ENCODE measurements at places on chromosomes 5 and 9.

- no peak for DNase-seq
These were observed 161.3 kb upstream of the DAPK1 start for GRCh38 chr9:87336407-87336806.

GRCh38 chr9:12539580-12539975 lies 153.6 kb upstream of the TYRP1 start:
- no peak for DNase-seq

GRCh38 chr5:177304392-177305119 lies 957 bp downstream of the PRELID1 start:
- DNase-seq: peak; percentile 69

GRCh38 chr9:107945961-107946360 lies 456.4 kb upstream of the KLF4 start:
- DNase-seq: no peak

GRCh38 chr5:33641744-33642505 lies 201.2 kb downstream of the TARS1 start:
- DNase-seq: no peak

DNA sequence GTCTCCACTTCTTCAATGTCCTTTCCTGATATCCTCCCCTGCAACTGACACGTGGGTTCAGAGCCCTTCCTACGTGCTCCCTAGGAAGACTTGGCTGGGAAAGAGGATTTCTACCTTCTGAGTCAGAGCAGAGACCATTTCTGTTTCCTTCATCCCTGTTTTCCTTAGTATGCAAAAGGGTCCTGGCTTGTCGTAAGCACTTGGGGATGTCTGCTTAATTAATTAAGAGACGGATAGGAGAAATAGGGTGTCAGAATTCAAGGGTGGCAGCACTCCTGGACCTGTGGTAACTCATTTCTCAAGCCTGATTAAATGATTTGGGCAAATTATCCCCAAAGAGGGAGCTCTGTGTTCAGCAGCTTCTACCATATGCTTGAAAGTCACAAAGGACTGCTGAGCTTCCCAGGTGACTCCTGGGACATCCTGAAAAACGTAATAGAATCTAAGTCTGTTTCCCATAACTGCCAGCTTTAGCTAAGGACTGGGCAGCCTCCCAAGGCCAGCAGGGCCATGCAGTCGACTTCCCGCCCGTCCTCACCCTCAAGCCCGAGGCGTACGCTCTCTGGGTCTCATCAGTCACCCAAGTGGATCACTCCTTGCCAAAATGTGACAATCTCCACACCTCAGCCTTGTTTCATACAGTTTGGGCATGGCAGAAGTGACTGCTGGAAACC lies 20.5 kb downstream of the ABCA1 start:
- no peak for DNase-seq

DNA sequence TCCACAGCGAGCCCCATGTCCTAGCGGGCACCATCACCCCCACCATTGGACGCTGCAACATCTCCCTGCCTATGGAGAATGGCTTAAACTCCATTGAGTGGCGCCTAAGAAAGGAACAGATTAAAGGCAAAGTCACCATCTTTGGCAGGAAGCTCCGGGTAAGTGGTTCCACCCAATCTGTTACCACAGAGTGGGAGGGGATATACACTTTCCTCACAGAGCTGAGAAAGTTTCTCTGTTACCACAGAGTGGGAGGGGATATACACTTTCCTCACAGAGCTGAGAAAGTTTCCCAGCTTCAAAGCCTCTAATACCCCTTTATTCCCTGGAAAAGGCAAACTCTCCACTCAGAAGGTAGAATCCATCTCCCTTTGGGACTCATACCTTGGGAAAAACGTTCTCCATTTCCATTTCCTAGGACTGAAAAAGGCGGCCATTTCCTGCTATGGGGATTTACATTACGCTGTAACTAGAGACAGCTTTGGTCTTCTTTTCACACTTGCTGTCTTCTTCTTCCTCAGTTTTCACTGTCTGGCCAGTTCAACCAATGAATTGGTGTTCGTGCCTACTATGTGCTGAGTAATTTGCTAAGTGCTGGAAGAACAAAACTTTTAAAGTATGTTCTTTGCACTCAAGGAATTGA lies 63.4 kb upstream of the WWC1 start:
- DNase-seq: peak; percentile 64

DNA sequence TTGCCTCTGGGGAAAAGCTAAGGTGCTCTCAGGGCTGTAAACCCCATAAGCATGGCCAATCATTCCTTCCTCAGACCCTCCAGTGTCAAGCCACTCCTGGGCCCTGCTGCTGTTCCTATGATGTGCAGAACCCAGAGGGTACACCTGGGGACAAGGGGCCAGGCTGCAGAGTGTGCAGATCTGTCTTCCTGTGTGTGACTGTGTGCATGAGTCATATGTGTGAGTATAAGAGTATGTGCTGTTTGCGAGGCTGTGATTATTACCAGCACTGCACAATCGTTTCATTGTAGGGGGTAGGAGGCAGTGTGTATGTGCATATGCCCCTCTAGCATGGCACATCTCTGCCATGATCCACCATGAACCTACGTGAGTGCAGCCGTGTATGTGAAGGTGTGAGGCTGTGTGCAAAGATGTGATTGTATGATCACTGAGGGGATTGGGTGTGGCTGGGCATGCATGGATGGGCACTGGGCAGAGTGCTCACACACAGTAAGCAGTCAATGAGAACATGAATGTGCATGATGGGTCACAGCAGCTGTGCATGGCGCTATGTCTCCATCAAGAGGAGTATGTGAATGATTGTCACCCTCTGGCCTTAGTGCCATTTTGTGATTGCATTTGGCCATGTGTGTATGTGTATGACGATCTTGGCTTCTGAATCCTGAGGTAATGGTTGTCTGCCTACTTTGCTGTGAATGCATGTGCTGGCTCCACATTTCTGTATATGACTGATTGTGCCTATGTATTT lies 2.4 kb upstream of the OR1K1 start:
- no peak for DNase-seq

DNA sequence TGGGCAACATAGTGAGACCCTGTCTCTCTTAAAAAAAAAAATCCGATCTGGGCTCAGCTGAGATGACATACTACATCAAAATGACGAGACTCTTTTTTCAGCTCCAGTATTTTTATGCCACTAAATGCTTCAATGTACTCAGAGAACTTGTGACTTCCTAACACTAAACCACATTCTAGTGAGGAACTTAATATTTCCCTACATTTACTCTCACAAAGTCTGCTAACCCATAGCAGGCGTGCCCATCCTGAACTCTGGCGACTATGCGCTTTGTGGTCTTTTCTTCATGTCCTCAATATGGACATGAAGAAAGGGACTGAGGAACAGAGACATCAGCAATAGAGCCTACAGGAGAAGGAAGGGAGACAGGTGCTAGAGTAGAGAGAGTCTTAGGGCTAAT lies 41.3 kb downstream of the ITK start:
- no peak for DNase-seq

DNA sequence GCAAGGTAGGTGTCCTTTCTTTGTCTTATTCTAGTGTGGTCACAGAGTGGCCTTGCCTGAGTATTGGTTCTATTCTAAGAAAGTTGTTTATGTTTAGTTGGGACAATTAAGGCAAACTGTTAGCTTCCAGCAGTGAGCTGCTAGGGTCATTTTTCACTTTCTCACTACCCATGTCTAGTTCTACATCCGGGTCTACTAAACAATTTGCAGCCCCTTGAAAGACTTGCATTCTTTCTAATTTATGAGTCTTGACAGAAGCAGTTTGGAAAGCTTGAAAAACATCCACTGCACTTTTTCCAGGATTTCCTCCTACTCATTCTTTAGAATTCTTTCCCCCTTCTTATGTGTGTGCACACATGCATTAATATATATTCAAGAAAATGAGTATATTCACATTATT lies 892.2 kb upstream of the ACO1 start:
- no peak for DNase-seq

GRCh38 chr5:135827965-135828781 lies 6.3 kb upstream of the SLC25A48 start:
- DNase-seq: peak; percentile 41

DNA sequence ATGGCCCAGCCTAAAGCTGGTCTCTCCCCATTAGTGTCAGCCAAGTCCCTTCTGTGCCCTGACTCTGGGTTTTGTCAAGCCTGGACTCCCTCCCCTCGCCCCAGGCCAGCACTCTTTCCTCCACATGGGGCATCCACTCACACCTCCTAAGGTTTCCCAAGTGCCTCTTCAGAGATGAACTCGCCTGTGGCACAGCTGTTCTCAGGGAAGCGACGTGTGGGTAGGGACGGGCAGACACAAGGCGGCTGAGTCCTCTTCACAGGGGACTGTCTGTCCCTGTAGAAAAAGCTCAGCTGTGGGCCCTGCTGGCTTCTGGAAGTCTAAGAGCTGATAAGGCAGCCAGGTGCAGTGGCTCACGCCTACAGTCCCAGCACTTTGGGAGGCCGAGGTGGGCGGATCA lies 78.5 kb downstream of the CACNA1B start:
- no peak for DNase-seq

DNA sequence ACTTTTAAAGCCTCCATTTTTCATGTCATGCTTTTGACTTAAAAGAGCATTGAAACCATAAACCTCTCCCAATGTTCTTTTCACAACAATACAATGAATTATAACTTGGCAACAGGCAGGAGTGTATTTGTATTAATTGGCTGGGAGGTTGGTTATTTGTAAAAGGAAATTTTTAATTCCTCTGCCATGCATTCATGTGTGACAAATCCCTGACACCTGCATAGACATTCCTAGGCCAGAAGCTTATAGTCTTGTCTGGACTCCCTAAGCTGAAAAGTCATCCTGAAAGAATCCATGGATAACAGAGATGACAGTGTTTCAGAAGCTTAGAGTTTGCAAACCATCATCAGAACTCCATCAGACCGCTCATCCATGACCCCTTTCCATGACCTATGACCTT lies 76.3 kb upstream of the PTGER4 start:
- DNase-seq: no peak

- no peak for DNase-seq
These were observed 50.0 kb upstream of the ORM1 start for GRCh38 chr9:114272739-114273431.

- no peak for DNase-seq
These were observed 284.5 kb downstream of the SPATA31D1 start for GRCh38 chr9:82273121-82273520.

DNA sequence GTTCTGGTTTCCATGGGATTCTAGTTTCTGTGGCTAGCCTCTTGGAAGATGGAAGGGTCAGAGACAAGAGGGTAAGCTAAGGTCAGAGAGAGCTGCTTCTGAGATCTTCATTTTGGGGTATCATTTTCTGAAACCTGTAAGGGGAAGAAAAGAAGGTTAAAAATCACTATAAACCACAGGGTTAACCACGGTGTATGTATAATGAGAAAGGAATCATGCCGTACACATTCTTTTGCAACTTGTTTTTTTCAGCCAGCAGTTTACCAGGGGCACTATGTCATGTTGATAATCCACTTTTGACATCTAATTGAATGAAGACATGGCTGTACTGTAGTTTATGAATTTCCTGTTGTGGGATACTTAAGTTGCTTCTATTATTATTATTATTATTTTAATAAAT lies 164.4 kb downstream of the FOCAD start:
- no peak for DNase-seq

GRCh38 chr9:96022445-96023051 lies 147.1 kb downstream of the ERCC6L2 start:
- DNase-seq: peak; percentile 81

GRCh38 chr9:120946259-120946658 lies 19.7 kb upstream of the TRAF1 start:
- DNase-seq: no peak

GRCh38 chr5:37738057-37738691 lies 101.7 kb downstream of the GDNF start:
- no peak for DNase-seq

- no peak for DNase-seq
These were observed 71.8 kb downstream of the EGFLAM start for GRCh38 chr5:38330207-38330606.

GRCh38 chr5:68225188-68225910 lies 9.8 kb downstream of the PIK3R1 start:
- DNase-seq: no peak

DNA sequence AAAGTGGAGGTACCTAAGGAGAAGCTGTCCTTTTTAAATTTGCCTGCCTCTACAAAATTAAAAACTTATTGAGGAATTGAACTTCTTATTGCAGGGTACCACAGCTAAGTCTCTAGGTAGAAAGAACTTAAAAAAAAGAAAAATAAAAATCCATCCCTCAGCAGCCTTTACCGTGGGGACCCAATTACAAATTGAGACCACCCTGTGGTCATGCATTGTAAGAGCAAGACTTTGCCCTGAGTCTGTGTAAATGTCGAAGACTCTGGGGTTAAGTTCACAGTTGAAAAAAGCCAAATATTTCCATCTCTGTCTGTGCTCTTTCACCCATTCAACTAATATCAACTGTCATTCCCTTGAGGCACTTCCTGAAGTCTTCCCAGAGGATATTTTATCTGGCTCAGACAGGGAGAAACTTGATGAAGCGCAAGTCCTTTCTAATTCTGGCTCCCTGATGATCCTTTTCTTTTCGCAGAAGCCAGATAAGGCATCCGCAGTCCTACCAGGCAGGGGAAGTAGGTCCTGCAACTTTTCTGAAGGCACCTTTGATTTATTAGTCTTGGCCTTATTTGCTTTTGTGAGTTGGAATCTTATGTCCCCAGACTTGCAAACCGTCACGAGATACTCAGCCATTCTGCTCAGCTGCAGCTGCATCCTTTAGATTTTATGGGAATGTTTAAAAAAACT lies 323.8 kb upstream of the WWC1 start:
- no peak for DNase-seq

- no peak for DNase-seq
These were observed 15.2 kb upstream of the TAL2 start for GRCh38 chr9:105646879-105647594.

GRCh38 chr9:95206143-95206542 lies 111.4 kb downstream of the FANCC start:
- DNase-seq: no peak

DNA sequence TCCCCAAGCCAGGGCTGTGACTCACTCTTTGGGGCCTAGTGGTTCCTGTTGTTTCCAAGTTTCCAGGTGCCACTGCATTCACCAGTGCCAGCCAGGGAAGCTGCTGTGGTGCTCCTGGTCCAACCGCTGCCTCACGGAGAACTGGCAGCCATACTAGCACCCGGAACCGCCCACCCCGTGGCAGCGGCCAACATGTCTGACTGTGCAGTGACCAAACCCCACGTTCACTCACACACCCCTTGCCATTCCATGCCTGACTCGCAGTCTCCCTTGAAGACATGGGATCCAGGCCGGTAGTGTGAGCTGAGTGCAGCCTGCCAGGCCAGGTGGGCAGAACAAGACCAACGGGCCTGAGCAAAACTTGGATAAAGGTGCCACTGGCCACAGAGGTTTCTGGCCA lies 845.0 kb upstream of the DMAC1 start:
- DNase-seq: no peak

DNA sequence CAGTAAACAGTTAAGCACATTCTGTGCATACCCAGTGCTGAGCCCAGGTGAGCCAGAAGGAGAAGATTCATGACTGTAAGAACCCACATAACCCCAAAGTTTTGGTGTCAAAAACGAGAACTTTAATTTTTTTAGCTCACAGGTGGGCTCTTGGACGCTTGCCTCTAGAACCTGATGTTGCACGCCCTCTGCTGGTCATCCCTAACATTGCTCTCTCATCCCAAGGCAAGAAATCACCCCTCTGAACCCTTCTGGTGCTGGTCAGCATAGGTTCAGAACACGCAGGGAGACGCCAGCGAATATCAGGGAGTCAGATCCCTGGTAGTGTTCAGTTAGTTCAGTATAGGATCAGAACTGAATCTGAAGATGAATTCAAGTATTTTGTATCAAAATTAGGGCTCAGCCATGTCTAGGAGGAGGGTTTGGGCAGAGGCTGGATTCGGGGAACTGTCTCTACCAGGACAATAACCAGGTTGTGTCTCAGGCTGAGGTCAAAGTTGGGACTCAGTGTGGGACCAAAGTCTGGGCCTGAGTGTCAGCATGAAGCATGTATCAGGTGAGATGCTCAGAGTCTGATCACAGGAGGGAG lies 4.1 kb upstream of the DNAJB5 start:
- peak; percentile 83 for DNase-seq

- DNase-seq: no peak
These were observed 497.1 kb downstream of the NFIB start for GRCh38 chr9:13816837-13817236.

Measured in activated CD8-positive, alpha-beta memory T cell treated with anti-CD3 and anti-CD28 coated beads for 24 hours (primary cell).